SK-N-DZ (cell line): ENCODE measurements at places on chromosomes 2 and 18.

DNA sequence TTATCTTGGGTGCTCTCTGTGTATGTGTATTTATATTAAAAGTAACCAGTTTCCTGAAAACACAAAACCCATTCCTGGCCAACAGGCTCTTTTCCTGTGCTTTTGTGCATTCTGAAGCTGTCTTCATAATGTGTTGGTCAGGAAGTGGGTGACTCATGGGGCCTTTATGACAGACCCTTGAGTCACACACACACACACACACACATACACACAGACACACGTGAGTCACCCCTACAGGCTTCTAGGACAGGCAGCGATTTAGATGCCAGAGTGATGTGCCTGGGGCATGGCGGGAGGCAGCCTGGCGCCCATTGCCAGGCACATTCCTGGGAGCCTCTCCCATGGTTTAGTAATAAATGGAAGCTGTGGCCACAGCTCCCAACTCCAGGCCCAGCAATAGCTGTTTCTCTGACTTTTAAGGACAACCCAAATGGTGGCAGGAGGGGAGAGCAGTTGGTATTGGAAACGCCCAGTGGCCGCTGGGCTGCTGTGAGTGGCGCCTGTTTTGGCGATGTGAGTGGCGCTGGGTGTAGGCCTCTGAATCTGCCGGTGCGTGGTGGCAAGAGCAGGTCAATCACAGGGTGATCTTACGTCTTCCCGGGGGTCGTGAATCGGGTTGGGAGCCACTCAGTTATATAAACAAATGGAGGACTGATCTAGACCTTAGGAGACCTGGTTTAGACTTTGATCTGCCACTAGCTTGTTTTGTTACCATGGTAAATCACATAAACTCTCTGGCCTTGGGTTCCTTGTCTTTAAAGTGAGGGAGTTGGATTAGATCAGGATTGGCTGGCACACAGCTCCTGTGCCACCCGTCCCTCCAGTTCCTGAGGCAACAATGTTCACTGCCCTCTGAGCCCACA lies 150.7 kb upstream of the DLX2 start:
- DNase-seq: no peak

GRCh38 chr2:218547978-218548377 lies 20.2 kb downstream of the USP37 start:
- no peak for DNase-seq

DNA sequence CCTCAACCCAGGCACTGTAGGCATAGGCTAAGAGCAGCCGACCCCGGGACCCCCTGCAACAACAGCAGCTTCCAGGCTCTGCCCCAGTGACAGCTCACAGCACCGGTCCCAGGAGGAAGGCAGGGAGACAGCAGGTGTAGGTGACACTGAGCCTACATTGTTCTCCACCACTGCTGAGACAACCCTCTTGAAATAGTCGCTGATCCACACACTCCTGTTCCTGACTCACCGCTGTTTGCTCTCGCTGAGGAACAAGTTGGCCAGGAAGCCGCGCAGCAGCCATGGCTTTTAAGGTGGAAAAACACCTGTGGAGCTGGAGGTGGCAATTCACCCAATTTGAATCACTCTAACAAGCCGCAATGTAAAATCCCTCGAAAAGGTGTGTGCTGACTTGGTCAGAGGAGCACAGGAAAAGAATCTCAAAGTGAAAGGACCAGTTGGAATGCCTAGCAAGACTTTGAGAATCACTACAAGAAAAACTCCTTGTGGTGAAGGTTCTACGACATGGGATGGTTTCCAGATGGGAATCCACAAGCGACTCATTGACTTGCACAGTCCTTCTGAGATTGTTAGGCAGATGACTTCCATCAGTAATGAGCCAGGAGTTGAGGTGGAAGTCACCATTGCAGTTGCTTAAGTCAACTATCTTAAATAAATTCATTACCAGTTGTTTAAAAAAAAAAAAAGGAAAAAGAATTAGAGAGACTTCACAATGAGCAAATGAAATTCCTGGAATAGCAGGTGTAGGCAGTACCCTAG lies 167.5 kb downstream of the ARL4C start:
- no peak for DNase-seq

DNA sequence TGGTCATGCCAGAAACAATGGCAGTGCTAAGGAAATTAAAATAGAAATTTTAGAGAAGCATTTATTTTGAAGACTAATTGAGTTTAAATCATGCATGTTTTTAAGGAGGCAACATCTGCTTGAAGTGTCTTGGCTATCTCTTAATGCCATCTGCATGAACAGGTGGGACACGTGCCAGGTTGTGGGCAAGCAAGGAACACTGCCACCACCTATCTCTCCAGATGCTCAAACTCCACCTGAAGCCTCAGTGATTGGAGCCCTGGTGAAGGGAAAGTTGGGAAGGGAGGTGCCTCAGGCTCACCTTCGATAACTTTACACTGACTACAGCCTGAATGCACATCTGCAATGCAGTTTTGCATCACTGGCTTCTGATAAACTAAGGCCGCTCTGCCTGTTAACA lies 91.5 kb downstream of the TPGS2 start:
- no peak for DNase-seq

- no peak for DNase-seq
Measured at GRCh38 chr2:75336451-75336850, 137.1 kb upstream of the TACR1 start.

DNA sequence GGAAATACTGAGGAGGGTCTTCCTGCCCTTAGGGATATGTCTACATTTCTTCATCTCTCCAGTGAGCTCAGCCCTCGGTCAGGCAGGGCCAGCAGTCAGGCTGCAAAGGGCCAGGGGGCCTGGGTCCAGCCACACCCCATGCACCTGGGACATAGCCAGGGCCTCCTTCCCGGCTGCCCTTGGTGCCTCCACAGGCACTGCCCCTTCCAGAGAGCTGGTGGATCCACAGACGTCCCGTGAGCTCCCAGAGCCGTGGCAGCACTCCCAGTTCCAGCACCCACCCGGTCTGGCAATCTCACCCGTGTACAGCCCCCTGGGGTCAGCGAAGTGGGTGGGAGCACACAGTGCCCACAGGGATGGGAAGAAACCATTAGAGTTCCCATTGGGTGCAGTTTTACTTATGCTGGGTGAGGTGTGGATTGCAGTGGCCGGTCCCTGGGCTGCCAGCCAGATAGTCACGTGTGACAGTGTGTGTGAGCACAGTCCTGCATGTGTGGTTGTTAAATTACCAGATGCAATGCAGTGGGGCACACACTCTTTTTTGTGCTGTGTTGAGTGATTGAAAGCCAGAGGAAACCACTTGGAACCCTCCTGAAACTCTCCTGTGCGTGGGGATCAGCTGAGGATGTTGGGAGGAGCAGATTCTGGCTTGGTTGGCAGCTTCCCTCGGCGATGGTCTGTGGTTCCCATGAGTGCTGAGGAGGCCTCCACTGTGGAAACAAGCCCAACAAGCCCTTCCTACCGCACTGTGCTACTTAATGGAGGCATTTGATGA lies 131.0 kb downstream of the SNTG2 start:
- no peak for DNase-seq

DNA sequence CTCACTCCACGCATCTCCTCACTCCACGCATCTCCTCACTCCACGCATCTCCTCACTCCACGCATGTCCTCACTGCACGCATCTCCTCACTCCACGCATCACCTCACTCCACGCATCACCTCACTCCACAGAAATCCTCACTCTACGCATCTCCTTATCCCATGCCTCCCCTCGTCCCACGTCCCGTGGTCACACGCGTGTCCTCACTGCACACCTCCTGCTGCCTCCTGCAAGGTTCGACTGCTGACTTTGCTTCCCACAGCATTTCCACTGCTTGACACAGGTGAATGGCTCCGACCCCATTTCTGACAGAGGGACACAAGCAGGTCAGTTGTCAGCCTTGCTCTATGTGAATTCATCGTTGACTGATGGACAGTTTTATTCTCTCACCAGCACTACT lies 103.0 kb downstream of the USP40 start:
- DNase-seq: no peak

- DNase-seq: peak; percentile 46
Measured at GRCh38 chr2:68282811-68283418, 30.6 kb upstream of the PPP3R1 start.

- DNase-seq: no peak
Measured at GRCh38 chr2:22729466-22729865, 655.5 kb upstream of the KLHL29 start.

DNA sequence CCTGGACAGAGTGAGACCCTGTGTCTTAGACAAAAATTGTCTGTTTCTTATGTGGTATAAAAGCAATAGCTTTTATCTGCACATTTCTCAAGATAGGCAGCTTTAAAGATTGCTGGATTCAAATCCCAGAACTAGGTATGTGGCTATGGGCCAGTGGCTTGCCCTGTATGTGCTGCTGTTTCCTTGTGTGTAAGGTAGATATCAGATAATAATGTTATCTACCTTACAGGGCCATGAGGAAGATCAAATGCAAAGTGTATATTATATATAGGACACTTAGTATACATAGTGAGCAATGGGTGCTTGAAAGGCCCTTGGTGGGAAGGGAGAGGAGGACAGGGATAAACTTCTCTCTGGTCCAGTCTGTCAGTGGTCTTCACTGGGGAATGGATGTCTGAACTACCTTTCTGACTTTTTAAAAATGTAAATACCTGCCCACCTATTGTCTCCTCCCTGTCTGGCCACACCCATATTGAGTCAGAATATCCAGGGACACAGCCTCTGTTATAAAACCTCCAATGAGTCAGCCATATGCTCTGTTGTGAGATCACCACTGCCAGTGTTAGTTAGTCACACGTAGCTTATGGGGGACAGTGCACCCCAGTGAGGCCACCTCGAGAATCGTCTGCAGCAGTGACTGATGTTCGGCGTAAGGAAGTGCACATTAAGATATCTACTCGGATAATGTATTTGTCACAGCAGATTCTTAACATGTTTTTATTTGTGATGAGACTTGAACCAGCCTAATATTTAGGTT lies 383.4 kb downstream of the PTPRM start:
- no peak for DNase-seq

GRCh38 chr18:76491776-76492668 lies 3.0 kb downstream of the ZNF516 start:
- DNase-seq: peak; percentile 58

DNA sequence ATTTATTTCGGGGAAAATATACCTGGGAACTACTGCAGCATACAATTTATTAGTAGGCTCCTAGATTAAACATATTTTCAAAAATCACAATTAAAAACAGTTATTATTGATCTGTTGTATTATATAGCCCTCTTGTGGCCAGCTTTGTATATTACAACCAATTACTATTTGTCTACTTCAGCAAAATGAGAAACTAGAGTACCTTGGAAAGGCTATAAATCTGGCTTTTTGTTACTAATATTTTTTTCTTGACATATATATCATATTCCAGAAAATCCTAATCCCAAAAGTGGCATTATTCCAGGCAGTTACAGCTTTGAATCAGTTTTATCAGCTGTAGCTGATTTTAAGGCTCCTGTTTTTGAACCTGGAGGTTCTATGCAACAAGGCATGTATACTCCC lies 101.2 kb downstream of the UBR3 start:
- DNase-seq: peak; percentile 45

DNA sequence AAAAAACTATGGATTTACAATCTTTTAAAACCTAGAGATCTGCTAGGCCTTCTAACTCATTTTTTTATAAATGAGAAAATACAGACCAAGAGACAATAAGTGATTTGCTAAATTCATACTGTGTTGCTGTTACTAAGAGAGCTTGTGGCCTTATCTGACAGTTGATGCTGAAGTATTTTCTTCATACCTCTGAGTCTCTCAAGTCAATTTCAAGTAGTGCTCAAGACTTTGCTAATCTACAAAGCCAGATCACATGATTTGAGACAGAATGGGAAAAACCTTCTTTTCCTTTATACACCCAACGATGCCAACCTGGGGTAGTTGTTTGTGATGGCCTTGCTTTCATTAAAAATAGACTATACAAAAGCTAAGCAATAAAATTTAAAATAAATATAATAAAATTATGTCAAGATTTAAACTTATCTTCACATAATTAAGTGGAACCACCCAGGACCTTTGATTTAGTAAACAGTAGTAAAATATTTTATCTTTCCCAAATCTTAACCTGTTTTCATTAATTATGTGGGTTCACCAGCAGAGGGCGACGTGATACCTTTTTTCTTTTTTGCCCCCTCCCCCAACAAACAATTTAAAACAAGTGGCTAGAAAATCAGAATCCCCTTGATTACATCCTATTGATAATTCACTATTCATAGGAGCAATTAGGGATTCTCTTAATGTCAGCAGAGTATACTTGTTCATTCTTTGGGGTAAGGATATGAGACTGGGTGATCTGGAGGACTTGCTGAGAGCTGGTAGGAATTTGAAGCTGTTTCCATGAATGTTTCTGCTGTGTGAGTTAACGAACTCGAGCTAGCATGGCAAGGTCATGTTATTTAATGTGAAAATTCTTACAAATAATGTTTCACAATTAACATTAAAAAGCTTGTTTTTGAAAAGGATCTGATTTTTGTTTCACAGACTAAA lies 49.6 kb upstream of the SLC5A7 start:
- peak; percentile 42 for DNase-seq

GRCh38 chr2:158357699-158358098 lies 98.9 kb downstream of the CCDC148 start:
- DNase-seq: no peak

- no peak for DNase-seq
Measured at GRCh38 chr2:74908748-74909444, 49.5 kb upstream of the POLE4 start.

GRCh38 chr18:48554610-48555400 lies 16.0 kb downstream of the CTIF start:
- no peak for DNase-seq

GRCh38 chr18:63140997-63141777 lies 178.4 kb downstream of the BCL2 start:
- DNase-seq: no peak

GRCh38 chr2:20169796-20170703 lies 54.9 kb downstream of the SDC1 start:
- no peak for DNase-seq

DNA sequence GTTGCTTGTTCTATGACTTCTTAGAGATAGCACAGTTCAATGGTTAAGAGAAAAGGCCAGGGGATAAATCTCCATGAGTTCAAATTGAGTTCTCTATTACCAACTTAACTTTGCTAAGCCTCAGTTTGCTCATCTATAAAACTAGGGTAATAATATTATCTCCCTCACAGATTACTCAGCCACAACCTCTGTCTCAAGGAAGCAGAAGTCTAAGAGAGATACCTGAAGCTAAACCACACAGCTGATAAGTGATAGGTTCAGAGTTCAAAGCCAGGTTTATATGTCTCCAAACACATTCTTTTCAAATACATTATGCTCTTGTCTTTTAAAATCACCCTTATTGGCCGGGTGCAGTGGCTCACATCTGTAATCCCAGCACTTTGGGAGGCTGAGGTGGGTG lies 287.7 kb downstream of the NBAS start:
- no peak for DNase-seq
